GM04504 (cell line): ENCODE measurements at places on chromosomes 12 and 14.

DNA sequence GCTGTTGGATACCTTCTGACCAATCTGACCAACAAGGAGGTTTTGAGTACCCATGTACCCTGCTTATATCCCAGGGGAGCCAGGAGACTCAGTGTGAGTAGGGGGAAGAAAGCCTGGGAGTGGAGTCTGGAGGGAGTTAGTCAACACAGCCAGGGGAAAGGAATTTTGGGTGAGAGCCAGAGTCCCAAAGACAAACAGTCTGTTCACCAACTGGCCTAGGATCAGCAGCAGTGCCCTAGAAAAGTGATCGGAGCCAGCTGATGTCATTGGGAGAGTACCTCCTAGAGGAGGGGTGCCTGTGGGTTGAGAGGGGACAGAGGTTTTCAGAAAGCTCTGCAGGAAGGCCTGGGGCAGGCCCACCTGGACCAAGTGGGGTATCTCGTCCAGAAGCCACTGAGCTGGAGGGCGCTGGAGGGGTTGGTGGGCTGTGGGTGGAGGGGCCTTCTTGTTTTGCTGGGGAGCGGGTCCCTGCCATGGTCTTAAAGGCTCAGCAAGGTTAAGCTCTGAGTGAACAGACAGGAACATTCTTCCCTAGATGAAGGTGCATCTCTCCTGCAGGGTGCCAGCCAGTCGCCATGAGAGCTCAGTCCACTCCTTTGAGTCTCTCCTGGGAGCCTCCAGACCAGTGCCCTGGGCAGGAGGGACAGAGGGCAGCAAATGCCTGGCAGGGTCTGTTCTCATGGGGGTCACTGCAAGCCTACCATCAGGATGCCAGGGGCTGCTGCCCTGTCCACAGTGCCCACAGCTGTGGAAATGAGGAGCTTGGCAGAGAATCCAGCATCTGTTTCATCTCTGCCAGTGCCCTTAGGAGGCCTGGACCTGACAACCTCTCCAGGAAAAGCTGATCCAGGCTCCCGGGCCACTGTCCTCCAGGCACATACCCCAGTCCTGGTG, 63.6 kb downstream of the CHGA start:
- peak; percentile 56 for DNase-seq

- no peak for DNase-seq
Measured at GRCh38 chr12:68842784-68843567, 35.0 kb downstream of the MDM2 start.

DNA sequence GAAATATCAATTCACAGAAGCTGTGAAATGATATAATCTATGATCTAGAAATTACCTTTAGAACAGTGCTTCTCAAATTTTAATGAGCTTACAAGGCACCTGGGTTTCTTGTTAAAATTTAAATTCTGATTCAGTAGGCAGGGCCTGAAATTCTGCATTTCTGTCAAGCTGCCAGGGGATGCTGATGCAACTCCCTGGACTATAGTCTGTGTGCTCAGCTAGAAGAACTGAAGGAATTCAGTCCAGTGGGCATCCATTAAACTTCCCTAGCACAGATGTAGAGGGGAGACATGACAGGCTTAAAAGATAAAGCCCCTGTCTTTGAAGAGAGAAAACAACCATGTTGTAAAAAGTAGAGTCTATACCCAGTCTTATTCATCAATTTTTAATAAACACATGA, 441.8 kb downstream of the TMTC2 start:
- DNase-seq: no peak

GRCh38 chr12:124007826-124008570, 35.0 kb downstream of the ZNF664 start:
- no peak for DNase-seq

DNA sequence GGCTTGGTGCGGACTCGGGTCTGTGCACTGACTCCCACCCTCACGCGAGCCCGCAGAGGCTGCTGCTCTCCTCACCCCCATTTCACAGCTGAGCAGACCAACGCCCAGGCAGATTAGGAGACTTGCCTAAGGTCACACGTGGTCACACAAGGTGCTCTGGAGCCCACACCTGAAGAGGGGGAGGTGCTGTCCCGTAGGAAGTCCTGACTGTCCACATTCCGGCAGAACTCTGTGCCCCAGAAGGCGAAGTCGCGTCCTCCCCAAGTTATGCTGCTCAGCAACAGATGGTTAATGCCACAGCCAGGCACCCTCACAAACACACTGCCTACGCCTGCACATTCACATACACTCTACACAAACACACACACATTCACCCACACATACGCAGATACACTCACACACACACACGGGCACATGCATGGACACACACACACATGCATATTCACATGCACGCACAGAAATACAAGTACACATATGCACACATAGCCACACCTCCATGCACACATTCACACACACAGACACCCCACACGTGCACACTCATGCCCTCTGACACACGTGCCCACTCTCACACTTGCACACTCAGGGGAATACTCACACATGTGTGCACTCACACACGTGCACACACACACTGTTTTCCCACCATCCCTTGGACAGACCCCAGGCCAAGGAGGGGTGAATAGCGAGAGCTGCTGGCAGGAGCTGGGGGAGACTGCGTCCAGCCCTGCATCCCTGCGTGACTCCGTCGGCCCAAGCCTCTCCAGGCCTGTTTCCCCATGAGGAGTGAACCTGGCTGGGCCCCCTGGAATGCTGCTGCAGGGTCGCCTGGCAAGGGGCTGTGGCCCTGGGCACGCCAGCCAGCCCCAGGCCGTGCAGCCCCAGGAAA, 4.1 kb downstream of the C14orf180 start:
- DNase-seq: no peak
